ENCODE measurements at places on chromosomes 11 and 22. TPM values are rescaled to one million over a fixed set of nuclear protein-coding genes. Genes with fewer than 3 reads are reported as not detected.

- H3K27ac ChIP-seq = no peak overlapping the region
- H3K36me3 ChIP-seq = peaks cover 15% of the 10 kb centered on the region
- H3K27me3 ChIP-seq = no peaks in the 10 kb centered on the region
- no peak overlapping the region for H3K4me3 ChIP-seq
- H3K4me1 ChIP-seq = peaks cover 18% of the 10 kb centered on the region
Observed at GRCh38 chr11:34823197-34823596, 93.0 kb downstream of the APIP start.

DNA sequence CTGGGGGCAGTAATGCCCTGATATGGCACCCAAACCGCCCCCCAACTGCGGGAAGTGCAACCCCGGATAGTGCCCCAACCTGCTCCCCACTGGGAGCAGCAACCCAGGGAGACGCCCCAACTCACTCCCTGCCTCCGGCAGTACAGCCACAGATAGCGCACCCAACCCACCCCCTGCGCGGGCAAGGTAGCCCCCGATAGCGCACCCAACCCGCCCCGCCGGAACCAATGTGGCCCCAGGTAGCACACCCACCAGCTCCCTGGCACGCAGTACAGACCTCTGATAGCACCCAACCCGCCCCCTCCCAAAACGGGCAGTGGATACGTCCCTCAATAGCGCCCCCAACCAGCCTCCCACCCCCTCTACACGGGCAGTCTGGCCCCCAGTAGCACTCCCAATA, 3.8 kb upstream of the RFPL3 start:
- DNase-seq = no peak
- no peak overlapping the region for H3K4me3 ChIP-seq
- no peaks in the 10 kb centered on the region for H3K36me3 ChIP-seq
- no peaks in the 10 kb centered on the region for H3K27me3 ChIP-seq
- H3K27ac ChIP-seq = no peak overlapping the region

GRCh38 chr11:35047179-35047578, 91.8 kb upstream of the CD44 start:
- H3K27ac ChIP-seq = no peak overlapping the region
- DNase-seq = no peak
- H3K27me3 ChIP-seq = peaks cover 3% of the 10 kb centered on the region
- H3K4me3 ChIP-seq = no peak overlapping the region

DNA sequence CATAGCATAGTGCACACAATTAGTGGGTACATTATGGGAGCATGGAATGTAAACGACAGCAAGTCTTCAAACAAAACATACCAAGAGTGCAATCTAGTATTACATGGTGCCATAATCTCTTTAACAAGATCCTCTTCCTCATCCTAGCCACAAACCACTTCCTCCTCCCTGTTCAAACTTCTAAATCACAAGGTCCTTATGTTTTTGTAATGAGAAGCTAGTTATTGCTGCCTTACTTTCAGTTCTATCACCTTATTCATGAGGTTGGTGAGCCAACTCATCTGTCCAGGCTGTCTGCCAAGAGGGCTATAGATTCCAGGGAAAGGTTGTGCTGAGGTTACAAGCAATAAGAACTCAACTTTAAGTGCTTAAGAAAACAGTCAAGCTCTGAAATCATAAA, 195.4 kb upstream of the ARHGAP20 start:
- no peak overlapping the region for H3K4me3 ChIP-seq
- H3K4me1 ChIP-seq = peaks cover 4% of the 10 kb centered on the region
- no peaks in the 10 kb centered on the region for H3K27me3 ChIP-seq

GRCh38 chr11:26109658-26110368, 222.1 kb upstream of the ANO3 start:
- peaks cover 2% of the 10 kb centered on the region for H3K4me1 ChIP-seq
- DNase-seq = no peak
- H3K27ac ChIP-seq = no peak overlapping the region
- H3K4me3 ChIP-seq = no peak overlapping the region
- peaks cover 22% of the 10 kb centered on the region for H3K36me3 ChIP-seq

DNA sequence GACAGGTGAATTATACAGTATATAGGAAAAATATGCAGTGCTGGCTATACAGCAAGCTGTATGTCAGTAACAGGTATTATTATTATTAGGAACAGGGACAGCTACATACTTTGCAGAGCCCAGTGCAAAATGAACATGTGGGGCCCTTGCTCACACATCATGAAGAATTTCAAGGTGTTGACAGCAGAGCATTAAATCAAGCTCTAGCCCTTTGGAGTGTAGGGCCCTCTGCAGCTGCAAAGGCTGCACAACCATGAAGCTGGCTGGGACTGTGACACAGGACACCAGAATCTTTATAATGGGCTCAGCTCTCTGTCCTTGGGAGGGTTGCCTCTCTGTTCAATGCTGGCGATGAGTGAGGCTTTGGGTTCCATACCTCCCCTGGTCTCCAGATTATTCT, 44.9 kb upstream of the DAGLA start:
- H3K4me1 ChIP-seq = peaks cover 13% of the 10 kb centered on the region
- H3K4me3 ChIP-seq = no peak overlapping the region
- H3K36me3 ChIP-seq = no peaks in the 10 kb centered on the region
- H3K27me3 ChIP-seq = no peaks in the 10 kb centered on the region

SLCO2B1 gene
- total RNA-seq = 0.57 TPM

CDKN1C gene
- 35.0 TPM for total RNA-seq

MS4A3 gene
- total RNA-seq = not detected

TRPC6 gene
- 1.3 TPM for total RNA-seq

FGF4 gene
- total RNA-seq = 3.3 TPM

TUBA8 gene
- total RNA-seq = 0.72 TPM

Data from WTC11 (cell line).